T-helper 9 cell (primary cell): ENCODE measurements at places on chromosomes 13 and 19.

DNA sequence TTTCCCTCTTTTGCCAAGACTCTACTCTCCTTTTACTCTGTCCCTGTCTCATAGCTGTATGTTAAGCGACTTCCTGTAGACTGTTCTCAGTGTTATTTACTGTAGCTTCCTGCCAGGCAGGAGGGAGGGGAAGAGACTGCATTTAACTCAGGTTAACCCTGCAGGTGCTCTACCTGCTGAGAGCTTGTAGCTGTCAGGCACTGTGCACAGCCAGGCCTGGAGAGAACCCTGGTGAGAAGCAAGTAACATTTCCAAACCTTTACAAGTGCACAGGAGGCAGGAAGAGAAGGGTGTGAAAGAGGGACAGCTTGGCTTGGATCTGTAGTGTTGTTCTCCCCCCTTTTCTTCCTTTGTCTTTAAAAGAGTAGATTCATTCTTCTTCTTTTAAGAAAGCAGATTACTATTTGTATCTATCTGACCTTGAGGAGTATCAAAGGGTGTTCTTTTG, 167.1 kb downstream of the LMO7 start:
- no peak for DNase-seq

- no peak for DNase-seq
Measured at GRCh38 chr13:20940083-20940482, 37.5 kb upstream of the XPO4 start.

DNA sequence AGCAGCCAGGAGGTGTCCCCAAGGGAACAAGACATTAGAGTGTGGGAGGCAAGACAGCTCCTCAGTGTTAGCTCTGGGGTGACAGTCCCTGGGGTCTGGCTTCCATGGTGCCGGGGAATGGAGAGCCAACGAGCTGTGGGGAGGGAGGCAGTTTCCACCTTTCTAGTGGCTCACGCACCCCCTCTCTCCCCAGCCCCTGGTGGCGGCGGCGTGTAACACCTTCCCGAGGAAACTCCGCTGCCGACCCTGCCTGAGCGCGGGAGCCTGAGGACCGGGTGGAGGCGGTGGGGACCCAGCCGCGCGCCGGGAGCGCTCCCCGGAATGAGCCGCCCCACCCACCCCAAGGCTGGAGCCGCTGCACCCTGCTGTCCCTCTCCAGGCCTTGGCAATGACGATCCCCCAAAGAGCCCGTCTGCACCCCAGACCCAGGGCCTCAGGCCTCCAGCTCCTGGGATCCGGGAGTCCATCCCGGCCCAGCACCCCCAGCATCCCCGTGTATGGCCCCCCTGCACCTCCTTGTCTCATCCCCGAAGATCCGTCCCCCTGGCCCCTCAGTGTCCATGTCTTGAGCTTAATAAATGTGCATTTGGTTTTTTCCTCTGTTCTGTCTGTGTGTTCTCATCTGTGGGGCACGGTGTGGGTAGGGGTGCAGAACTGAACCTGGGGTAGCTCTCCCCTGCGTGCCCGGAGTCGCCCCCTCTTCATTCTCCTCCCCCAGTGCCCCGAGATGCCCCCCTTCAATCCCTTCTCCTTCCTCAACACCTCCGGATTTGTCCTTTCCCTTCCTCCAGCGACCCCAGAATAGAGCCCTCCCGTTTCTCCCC, 622 bp upstream of the FXYD5 start:
- DNase-seq: peak; percentile 62

DNA sequence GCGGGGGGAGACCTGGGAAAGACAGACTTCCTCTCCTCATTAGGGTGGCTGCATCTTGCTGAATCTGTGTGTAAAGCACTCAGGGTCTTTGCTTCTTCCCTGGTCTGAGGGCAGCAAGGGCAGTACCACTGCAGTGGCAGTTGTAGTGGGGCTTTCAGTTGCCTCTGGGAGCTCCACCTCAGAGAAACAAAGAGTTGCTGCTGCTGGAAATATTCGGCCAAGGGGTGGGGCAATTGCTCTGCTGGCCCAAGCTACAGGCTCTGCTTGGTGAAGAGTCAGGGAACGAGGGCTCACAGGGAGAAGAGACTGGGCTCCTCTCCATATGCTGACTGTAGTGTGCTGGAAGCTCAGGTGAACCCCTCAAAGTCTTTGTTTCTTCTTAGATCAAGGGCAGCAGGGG, 52.5 kb downstream of the POSTN start:
- DNase-seq: no peak

- no peak for DNase-seq
Measured at GRCh38 chr19:46350029-46350757, 3.3 kb downstream of the PPP5C start.

- no peak for DNase-seq
Measured at GRCh38 chr13:40379196-40379595, 287.2 kb downstream of the FOXO1 start.

DNA sequence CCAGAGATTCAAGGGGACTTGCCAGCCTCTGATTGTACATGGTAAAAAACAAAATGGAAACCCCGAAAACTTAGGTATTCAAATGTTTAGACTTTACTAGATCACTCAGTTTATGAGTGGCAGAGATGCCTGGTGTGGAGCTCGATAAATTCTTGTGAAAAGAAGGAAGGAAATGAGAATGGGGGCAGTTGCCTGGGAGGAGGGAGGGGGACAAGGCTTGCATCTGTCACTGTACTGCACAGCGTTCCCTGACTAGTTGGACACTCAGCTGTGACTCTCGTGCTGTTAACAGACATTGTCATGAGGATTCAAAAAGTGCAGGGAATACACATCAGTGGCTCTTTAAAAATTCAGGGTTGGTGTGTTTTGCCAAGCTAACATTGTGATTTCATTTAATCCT, 232.9 kb downstream of the ZIC5 start:
- DNase-seq: no peak

GRCh38 chr19:11203194-11204075, 6.1 kb upstream of the KANK2 start:
- DNase-seq: peak; percentile 41
